M059J (cell line): ENCODE measurements at places on chromosomes 3 and 15.
A peak's percentile ranks its signal among the peaks of the same experiment; 100 is the strongest.

- no peak for DNase-seq
Measured at GRCh38 chr15:33158366-33158765, 36.1 kb downstream of the FMN1 start.

- no peak for DNase-seq
Measured at GRCh38 chr3:77871436-77871835, 831.5 kb downstream of the ROBO2 start.

DNA sequence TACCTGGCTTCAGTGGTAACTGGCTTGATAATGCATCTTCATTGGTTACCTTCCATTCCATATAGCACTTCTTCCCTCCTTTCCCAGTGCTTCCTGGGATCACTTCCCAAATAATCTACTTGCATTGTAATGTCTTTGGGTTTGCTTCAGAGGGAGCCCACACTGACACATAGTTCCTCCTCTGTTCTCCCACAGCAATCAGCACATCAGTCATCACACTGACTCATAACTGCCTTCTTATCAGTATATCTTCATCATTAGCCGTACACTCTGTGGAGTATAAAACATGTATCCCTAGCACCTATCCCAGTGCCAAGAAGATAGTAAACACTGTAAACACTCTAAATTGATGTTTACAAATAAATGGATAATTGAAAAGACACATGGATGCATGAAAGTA lies 91.4 kb upstream of the SCN10A start:
- peak; percentile 0 for DNase-seq

- no peak for DNase-seq
Measured at GRCh38 chr15:98416222-98416855, 232.0 kb upstream of the IGF1R start.

DNA sequence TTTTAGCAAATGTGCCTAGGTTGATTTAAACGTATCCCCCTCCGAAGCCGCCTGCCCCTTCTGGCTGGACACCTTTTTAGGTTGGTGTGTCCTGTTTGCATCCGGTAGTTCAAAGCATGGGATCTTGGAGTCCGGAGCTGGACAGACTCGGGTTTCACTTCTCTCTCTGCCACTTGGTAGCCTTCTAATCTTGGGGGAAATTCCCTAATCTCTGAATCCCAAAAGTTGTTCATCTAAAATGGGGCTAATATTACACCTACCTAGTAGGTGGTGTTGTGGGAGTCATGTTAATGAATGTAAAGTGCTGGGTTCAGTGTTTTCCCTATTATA lies 760 bp downstream of the FANCI start:
- peak; percentile 63 for DNase-seq

DNA sequence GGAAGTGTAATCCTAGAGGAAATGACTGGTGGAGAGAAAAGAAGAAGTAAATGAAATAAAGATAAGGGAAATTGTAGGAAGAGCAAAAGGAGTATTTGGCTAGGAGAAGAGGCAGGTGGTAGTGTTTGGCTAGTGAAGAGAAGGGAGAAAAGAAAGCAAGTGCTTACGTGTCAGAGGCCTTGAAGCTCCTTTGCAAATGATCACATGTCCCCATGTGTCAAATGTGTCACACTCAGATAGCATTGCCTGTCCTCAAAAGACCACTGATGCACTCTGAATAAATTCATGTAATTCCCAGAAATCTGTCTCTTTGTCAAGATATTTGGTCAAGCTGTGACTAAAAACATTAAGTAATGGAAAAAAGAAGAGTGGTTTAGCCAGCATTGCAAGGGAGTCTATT lies 639.3 kb downstream of the TUSC7 start:
- DNase-seq: no peak
